ENCODE measurements at places on chromosomes 11 and 22.
A peak's percentile ranks its signal among the peaks of the same experiment; 100 is the strongest.

DNA sequence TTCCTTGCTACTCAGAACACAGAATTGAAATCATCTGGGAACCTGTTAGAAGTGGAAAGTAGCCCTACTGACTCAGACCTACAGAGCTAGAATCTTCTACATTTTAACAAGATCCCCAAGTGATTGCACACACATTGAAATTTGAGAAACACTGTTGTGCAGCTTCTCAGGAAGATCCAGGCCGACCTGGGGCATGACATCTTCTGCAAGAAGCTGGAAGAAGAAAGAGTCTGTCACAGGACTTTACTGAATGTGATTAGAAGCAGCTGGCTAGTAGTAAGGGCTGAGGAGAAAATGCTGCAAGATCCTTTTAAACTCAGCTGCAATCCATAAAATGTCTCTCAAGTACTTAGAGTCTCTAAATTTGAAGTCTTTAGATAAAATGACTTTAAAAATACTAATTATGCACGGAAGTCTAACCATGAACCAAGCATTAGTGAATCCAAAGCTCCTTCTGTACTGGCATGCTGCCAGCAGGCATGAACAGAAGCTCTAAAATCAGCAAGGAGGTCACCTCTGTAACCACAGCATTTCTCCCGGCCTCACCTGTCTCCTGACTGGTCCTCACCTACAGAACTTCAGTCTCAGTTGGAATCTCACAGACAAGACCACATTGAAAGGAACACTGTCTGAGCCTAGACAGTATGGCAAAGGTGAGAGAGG lies 85.0 kb downstream of the SERGEF start:
- DNase-seq: no peak

GRCh38 chr11:130439876-130440275 lies 8.6 kb upstream of the ADAMTS15 start:
- DNase-seq: no peak

GRCh38 chr22:42918500-42918899 lies 61.4 kb upstream of the ARFGAP3 start:
- no peak for DNase-seq

DNA sequence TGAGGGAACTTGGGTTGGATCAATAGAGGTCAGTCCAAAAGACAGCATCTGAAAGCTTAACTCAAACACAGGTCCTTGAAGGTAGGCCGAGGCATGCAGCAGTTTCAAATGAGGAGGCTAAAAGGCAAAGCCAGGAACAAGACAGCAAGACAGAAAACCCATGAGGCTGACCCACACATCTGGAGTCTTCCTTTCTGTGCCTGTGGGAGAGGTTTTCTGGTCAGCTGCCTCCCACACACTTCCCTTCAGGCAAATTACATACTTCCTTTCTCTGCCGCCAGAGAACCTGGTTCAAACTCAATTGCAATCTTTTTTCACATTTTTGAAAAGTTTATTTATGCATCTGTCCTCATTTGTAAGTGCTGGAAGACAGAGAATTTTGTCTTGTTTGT lies 29.8 kb upstream of the CRTAM start:
- DNase-seq: peak; percentile 19

DNA sequence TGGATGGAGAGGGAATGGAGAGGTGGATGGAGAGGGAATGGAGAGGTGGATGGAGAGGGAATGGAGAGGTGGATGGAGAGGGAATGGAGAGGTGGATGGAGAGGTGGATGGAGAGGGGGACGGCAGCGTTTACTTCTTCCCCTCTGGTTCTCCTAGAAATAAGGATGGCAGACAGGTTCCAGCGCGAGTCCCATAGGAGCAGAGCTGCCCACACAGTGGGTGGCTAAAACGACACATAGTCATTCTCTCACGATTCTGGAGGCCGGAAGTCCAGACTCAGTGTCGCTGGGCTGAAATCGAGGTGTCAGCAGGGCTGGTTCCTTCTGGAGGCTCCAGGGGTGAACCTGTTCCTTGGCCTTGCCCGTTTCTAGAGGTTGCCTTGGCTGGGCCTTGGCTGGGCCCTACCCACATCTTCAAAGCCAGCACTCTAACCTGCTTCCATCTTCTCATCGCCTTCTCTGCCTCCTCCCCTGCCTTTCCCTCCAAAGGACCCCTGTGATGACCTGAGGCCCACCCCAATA lies 12.7 kb upstream of the CTSD start:
- no peak for DNase-seq

- DNase-seq: no peak
Measured at GRCh38 chr11:4074266-4074665, 20.3 kb upstream of the RRM1 start.

DNA sequence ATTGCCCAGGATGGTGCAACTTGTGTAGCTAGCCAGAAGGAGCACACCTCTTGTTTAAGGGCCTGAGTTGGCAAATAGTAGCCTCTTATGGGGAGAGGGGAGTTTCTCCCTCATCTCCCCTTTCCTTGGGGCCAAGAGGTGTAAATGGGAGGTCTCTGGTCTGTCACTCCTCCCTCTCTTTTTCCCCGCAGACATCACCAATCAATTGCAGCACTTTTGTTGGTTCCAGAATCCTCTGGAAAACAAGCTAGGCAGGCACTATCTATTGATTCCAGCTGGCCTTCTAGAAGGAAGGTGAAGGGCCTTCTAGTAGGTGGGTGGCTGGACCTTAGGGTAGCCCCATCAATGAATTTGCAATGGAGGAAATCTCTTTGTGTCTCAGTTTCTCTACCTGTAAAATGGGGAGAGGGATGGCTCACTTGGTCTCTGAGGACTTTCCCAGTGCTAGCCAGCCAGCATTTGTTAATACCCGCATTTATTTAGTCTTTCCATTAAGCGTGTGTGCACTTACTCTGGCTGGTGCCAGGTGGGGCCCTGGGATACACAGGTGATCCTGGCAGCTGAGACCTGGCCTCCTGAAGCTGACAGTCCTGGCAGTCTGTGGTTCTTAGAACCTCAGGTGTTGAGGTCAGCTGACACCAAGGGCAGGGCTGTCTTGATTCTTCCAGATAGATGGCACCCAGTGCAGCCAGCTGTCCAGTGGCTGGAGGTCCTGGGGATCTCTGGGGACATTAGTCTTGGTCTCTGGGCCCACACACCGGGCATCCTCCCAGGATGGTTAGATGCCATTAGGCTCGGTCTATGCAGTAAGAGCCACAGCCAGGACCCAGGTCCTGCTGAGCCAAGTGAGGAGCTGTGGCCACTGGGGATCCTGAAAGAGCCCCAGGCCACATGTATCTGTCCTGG lies 51.7 kb downstream of the TSPAN18 start:
- DNase-seq: no peak

GRCh38 chr11:63667995-63668795 lies 3.0 kb downstream of the ATL3 start:
- no peak for DNase-seq

GRCh38 chr11:114924042-114924441 lies 245.7 kb downstream of the NXPE2 start:
- no peak for DNase-seq

- no peak for DNase-seq
Measured at GRCh38 chr22:45099961-45100360, 63.8 kb upstream of the NUP50 start.
